ENCODE measurements at places on chromosomes 5 and 9.

DNA sequence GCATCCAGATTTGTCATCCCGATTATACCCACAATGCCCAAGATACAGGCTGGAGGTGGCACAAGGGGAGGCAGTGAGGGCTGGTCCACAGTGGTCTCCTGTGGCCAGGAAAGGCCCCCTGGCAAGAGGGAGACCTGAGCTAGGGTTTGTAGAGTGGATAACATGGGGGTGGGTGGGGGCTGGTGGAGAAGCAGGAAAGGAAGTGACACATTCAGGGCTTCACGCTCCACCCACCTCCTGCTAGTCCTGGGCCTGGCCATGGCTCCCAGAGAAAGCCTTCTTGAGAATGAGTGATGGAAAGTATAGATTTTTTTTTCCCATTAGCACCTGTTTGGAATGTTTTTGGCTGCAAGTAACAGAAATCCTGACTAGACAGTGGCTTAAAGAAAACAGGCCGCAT is 81.3 kb downstream of the ANKRD33B start:
- no peak for DNase-seq

DNA sequence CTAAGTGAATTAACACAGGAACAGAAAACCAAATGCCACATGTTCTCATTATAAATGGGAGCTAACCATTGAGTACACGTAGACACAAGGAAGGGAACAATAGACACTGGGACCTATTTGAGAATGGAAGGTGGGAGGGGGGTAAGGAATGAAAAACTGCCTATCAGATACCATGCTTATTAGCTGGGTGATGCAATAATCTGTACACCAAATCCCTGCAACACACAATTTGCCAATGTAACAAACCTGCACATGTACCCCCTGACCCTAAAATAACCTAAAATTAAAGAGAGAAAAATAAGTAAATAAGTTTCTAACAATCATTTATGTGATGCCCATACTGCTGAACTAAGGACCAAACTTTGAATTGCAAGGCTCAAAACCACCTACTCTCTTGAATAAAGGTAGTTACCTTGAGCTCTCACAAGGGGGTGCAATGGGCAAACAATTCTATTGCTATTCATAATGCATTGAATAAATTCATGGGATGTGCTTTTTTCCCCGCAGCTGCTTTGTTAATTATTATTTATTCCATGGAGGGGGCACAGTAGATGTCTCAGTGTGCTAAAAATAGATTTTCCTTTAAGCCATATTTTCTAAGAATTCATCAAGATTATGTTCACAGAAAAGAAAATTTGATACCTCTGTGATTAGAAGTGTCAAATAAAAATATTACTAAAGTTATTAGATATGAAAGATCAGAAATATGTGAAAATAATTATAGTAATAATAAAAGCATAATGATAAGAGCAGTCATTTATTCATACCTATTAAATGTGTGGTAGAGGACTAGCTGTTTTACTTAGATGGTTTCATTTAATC is 76.2 kb upstream of the PTPN3 start:
- DNase-seq, result no peak

DNA sequence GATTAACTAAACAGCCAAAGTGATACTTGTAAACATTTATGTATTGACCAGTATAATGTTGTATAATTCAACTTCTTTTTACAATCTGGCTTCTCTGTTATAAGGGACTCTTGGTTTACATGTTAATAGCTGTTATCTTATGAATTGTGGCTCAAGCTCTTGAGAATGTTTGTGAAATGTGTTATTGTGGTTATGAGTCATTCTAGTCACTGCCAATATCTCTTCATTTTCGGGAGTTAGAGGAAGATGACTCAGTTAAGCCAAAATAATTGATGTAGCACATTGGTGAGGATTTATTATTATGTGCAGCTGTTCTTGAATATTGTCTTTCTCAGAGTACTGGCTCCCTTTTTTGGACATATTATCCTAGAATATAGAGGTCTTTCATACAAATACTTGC is 655.2 kb upstream of the RIOK2 start:
- no peak for DNase-seq

DNA sequence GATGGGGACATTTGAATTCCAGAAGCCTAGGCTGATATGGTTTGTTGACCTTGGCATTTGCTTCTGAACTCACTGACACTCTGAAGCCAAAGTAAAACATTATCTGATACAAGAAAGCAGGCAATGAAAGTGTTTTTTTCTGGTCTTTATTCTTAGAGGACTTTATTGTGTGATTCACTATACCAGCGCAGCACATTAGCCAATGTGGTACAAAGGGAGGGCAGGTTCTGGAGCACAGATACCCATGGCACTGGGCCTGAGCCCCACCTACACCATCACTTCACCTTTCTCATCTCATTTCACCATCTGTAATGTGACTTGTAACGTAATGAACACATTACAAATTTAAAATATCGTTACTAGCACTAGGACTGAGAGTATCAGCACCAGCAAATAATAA is 89.7 kb upstream of the ZNF366 start:
- no peak for DNase-seq

DNA sequence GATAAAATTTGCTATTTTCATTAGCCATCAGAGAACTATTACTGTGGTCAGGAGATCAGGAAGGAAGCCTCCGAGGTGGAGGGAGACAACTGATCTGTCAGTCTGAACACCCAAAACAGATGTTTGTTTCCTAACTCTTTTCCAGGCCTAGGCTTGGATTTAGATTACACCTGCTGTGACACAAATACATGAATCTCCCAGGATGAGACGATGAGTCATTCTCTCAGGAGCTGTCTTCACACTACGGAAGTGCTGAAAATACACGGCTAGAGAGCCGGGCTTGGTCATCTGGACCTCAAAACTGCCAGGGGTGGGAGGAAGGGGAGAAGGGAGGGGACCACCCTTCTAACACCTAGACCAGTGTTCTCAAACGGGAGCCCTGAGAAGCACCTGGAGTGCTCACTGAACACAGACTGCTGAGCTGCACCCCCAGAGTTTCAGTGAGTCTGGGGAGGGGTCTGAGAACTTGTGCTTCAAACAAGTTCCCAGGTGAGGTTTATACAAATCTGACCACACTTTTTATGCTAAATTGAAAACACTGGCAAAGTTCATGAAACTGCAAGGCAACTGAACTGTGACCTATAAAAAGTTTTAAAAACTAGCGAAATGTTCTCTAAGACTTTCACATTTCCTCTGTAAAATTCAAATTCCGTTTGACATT is 80.3 kb upstream of the EQTN start:
- DNase-seq, result no peak

DNA sequence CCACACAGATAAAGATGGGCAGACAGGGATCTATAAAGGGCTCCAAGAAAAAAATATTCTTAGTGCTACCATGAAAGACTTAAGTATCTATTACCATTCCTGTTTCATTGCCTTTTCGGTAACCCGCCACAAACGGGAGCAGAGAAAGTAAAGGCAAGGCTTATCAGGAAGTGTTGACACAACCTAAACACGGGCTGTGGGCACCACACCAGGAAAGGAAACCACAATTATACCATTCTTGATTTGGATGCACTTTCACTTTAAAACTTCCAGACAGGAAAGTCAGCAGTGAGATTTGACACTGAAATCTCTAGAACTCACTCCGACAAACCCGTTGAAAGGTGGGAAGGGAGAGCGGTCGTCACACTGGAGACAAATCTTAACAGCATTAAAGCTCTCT is 6.5 kb downstream of the TLE1 start:
- no peak for DNase-seq

GRCh38 chr9:12908895-12909294 is 134.1 kb downstream of the LURAP1L start:
- DNase-seq, result no peak

DNA sequence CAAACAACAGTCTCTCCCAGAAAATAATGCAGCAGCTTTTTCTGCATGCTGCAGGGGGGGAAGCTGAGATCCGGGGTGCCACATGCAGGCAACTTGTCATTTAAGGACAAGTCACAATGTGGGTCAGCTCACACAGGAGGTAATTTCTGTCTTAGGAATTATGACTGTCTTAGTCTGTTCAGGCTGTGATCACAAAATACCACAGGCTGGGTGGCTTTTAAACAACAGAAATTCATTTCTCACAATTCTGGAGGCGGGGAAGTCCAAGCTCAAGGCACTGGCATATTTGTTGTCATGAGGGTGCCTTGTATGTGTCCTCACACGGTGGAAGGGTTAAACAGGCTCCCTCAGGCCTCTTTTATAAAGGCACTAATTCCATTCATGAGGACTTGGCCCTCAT is 127.7 kb downstream of the DIRAS2 start:
- DNase-seq, result no peak

DNA sequence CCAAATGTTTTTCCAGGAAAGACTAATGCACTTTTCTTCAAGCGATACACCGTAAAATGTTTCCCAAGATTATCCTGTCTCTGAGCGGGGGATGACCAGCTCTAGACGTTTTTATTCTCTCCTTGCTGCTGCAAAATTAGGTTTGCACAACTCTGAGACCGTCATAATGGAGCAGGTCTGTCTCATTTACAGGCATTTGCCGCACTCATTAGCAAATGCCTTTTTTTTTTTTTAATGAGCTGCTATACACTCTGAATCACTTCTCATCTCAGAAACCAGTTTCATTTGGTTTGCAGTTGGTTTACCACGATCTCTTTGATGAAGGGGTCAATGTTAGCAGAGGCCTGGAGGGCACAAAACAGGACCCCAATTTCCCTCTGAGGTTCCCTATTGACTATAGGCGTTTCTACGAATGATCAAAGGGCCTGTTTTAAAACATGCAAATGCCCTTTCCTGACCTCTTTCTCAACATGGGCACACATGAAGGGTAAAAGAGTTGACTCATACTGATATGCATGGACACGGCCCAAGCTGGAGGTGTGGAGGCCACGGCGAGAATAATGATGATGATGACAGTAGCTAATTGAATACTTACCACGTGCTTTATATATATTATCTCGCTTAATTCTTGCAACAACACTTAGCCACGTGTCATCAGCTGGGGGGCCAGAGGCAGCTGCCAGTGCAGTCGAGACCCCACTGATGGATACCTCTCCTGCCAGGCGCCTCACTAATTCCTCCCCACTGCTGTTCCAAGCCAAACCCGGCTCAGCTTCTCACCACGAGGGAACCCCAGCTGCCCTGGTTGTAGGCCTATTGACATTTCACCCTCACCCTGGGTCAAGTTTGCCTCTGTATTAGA is 89.9 kb upstream of the PTCH1 start:
- DNase-seq, result no peak
